Mucosa of gallbladder (tissue), 1 donor: ENCODE measurements at places on chromosomes 2 and 18. TPM values are rescaled to one million over a fixed set of nuclear protein-coding genes. Genes with fewer than 3 reads are reported as not detected.

The PAX8 gene
- total RNA-seq: 3.5 TPM

The TMEM198 gene
- total RNA-seq: 4.4 TPM

The ANKRD44 gene
- total RNA-seq: 40.6 TPM

DNA sequence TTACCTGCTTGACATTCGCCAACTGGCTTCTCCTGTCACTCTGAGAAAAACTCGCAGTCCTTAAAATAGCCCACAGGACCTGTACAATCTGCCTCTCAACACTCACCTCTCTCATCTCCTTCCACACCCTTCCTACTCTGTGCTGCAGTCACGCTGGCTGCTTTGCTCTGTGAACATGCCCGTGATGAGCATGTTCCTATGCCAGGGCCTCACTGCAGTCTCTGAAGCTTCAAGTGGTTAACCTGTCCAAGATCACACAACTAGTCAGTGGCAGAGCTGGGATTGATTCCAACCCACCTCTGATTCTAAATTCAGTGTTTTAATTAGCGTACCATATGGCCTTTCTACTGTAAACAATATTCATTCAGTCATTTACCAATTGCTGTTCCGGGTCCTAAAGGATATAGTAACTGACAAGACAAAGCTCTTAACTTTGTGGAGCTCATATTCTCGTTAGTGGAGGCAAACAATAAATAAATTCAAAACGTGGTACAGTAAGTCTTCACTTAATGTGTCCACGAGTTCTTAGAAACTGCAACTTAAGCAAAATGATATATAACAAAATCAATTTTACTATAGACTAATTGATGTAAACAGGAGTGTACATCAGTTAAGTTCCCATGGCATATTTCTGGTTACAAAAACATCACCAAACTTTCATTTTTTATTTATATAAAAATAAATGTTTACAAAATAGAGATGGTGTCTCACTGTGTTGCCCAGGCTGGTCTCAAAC, 38.9 kb upstream of the FBXO11 start:
- no peak for DNase-seq

- no peak for DNase-seq
Observed at GRCh38 chr18:69889009-69889408, 58.7 kb downstream of the CD226 start.

DNA sequence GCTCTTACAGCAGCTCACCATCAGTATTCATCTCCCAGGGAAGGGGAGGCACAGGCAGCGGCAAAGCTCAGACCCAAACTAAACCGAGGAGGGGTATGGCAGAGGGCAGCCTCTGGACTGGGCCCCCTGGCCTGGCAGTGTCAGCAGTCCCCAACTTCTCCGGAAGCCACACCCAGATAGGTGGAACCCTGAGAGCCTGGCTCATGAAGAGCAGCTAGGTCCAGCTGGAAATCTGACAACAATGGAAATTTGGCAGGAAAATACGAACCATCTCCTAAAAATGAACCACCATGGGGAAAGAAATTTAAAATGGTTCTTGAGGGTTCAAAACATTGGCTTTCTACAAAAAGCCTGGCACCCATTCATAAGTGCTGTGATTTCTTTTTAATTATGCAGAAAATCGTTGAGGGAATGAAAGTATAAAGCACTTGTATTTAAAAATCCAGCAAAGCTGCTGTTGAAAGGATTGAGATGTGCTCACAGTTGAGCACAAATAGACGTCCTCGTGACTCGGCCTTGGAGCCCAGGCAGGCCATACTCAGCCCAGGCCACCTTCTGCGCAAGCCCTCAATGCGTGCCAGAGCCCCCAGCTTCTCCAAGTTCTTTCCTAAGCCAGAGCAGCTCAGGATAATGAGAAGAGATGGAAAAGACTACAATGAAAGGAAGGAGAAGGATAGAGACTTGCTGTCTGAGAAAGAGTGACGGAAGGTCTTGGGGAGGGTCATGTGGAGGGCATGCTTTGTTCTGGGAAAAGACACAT, 93.0 kb downstream of the COL6A3 start:
- DNase-seq: peak; percentile 52

- DNase-seq: no peak
Observed at GRCh38 chr2:6694555-6694954, 171.2 kb downstream of the CMPK2 start.

DNA sequence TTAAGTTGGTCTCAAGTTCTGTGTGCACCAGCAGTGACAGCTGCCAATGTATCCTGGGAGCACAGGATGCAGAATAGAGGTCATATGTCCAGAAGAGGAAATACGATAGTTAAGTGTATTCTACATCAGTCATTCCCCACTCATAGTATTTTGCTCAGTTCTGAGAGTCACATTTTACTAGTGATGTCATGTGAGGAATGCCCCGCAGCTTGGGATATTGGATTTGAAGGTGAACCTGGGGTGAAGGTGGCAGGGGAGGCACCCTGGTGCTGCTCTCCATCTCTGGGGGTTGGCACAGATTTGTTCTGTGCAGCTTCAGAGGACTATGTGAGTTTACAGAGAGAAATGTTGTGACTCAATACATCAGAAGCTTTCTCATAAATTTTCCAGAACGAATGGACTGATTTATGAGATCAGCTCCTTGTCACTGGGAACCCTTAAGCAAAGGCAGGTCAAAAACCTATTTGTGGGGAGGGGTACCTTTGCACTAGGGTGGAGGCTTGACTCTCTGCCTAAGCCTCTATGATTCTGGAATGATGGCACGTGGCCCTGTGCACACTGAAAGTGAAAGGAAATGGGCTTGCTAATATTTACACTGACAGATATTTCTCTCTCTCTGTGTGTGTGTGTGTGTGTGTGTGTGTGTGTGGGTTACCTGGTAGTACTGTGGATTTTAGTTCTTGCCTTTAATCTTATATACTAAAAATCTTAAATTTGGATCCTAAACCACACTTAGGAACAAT, 95.9 kb downstream of the NEB start:
- peak; percentile 65 for DNase-seq

GRCh38 chr18:48719974-48720654, 181.3 kb downstream of the CTIF start:
- no peak for DNase-seq

- no peak for DNase-seq
Observed at GRCh38 chr18:36771245-36771644, 57.6 kb downstream of the TPGS2 start.

DNA sequence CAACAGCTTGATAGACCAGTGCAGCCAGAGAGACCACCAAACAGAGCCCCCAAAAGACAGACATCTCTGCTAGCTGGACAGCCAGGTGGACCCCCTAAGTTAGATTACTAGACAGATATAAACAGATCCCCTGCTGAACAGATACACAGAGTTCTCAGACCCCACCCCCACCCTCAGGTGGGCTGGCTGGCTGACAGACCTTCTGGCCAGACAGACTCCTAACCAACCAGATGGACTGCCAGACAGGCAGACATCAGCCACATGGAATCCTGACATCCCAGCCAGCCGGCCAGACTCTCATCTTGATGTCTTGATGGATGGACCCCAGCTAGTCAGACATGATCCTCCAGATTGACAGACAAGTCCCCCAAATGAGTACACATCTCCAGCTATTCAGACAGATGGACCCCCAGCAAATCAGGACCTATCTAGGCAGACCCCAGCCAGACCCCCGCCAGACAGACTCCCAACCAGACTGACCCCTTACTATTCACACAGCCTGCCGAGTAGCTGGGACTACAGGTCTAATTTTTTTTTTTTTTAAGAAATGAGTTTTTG, 18.0 kb downstream of the PTPN18 start:
- DNase-seq: no peak

GRCh38 chr2:108620656-108621055, 86.4 kb downstream of the LIMS1 start:
- no peak for DNase-seq

DNA sequence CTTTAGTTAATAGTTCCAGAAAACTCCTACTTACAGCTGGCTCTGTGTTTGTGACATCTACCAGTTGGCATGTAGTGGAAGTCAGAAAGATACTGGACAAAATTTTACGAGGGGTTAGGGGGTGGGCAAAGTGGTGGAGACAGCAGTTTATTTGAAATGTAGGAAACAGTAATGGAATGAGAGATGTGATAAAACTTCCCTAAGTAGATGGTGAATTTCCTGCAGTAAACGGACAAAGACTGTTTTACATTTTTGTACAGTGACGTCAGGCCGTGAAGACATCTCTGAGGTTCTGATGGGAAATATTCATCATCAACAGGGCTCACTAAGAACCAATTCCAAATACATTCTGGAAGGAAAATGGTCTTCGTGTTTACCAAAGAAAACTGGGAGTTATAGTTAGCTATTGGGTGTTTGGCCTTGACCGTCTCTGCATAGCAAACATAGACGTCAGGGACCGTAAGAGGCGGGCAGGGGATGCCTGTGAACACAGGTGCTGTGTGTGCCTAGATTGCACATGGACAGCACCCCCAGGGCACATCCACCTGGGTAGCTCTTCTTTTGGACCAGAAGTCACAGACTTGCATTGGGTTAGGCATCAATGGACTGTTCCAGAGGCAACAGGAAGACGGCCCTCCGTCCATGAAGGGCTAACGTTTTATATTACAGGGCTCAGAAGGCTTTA, 131.5 kb downstream of the ZNF516 start:
- DNase-seq: no peak

DNA sequence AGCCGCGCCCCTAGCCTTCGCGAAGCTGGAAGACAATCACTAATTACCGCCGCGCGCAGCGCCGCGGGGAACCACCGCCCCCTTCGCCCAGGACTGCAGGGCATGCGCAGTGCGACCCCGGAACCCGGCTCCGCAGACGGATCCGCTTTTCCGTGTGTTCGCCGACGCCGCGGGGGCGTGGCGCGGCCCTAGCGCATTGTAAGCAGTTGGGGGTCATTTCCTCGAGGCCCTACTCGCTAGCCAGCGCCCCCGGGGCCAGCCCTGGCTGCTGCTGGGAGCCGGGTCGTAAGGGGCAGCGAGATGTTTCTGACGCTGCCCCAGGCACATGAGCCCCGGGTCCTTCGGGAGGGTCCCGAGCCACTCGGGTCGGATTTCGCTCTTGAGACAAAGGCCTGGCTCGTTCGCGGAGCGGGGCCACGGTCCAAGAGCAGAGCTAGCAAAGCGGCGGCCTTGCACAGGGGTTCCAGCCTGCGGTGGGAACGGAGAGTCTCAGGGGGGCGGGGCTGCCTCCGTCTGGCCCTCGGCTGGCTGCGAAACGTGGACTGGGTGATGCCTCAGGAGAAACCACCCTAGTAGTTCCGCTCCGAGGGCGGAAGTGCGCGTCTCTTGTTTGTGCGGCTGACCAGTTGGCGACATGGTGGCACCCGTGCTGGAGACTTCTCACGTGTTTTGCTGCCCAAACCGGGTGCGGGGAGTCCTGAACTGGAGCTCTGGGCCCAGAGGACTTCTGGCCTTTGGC, at the start of the genes ELP2 and SLC39A6:
Gene ELP2, plus strand, starts transcription at position 600 of the 739 bp plus-strand sequence. Its CDS starts 35 bp downstream, at position 635.
Gene SLC39A6, minus strand, starts transcription at position 41 of the 739 bp plus-strand sequence. CDS start 2,333 bp downstream, outside the sequence.
- peak; percentile 96 for DNase-seq

DNA sequence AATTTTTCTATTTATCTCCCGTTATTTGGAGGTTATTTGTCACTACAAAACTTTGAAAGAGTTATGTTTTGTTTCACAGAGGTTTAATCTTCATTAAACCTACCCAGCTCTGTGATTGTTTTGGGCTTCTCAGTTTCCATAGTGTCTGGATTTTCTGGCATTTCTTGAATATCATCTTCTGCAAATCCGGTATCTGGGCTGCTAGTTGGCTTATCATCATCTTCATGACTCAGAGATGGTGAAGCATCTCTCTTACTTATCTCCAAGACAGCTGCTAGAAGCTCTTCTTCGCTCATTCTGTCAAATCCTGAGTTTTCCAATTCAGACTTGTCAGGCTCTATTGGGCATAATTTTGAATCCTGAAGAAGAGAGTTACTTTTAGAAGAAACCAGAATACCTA, 55.6 kb downstream of the VIL1 start:
- DNase-seq: no peak

DNA sequence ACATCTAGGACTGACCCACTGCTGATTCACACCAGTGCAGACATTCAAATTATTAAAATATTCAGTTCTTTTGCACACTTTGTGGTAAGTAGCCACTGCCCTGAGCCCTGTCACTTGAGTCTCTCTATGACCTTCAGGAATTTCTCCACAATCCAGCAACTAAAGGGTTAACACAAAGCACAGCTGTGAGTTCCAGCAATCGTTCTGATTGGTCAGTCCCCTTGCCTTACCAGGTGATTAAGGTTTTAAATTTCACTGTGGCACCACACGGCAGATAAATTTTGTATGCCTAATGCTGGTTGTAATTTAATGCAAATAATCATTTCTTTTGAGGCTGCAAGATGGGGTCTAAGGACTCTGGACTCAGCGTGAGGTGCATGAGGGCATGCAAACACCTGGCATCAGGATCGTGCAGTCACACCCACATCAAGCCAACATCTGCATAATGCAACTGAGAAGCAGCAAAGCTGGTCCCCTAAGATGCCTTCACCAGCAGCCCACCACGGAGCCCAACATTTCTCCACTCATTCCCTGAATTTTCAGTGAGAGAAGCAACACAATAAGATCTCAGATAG, 36.6 kb downstream of the SLC14A1 start:
- no peak for DNase-seq

DNA sequence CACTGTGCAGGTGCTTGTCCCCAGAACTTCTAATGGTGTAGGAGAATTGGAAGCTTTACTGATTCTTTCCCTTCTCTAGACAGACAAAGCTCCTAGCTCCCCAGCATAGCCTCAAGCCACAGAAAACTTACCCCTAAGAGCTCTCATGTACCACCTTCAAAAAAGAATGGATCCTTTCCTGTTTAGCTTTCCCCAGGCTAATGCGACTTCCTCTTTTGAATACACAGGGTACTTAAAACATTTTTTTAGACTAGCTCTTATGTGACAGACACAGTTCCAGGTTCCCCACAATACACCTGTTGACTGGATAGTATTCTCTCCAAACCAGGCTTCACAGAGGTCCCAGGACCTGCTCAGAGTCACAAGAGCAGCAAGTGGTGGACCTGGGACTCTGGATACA, 8.3 kb downstream of the CTAGE1 start:
- DNase-seq: no peak

DNA sequence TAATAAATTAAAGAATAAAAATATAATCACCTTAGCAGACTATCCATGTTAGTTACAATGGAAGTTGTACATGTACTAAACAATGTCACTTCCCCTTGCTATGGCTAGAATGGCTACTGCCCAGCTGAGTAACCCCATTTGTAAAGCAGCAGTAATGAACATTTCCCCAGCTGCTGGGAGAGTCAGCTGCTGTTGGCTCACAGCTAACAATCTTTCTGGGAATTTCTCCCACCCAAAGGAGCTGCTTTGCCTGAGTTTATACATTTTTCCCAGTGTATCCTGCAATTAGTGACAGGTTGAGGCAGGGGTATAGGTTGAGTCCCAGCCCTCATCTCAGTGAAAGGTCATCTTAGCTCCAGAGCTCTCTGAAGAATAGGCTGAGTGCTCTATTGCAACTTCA, 665.6 kb upstream of the KLHL29 start:
- no peak for DNase-seq

GRCh38 chr2:5695654-5696403, 3.6 kb downstream of the SOX11 start:
- DNase-seq: no peak
